CD8-positive, alpha-beta memory T cell (primary cell): ENCODE measurements at places on chromosomes 12 and 14. TPM values are rescaled to one million over a fixed set of nuclear protein-coding genes. Genes with fewer than 3 reads are reported as not detected.
A peak's percentile ranks its signal among the peaks of the same experiment; 100 is the strongest.

The CLEC7A gene
- total RNA-seq: 0.62 TPM

The SRRM4 gene
- not detected for total RNA-seq

The GPR68 gene
- total RNA-seq: 15.4 TPM

GRCh38 chr14:63542231-63542999, 762 bp downstream of the PPP2R5E start:
- no peak for DNase-seq
- peak overlapping the region; percentile 97 for H3K4me3 ChIP-seq
- H3K4me1 ChIP-seq: peaks cover 26% of the 10 kb centered on the region
- peak overlapping the region; percentile 65 for H3K27ac ChIP-seq
